Stimulated activated naive CD8-positive, alpha-beta T cell treated with anti-CD3 and anti-CD28 coated beads, Interleukin-15, amount 100 ng/mL, for 72 hours (primary cell): ENCODE measurements at places on chromosomes 3 and 15.

DNA sequence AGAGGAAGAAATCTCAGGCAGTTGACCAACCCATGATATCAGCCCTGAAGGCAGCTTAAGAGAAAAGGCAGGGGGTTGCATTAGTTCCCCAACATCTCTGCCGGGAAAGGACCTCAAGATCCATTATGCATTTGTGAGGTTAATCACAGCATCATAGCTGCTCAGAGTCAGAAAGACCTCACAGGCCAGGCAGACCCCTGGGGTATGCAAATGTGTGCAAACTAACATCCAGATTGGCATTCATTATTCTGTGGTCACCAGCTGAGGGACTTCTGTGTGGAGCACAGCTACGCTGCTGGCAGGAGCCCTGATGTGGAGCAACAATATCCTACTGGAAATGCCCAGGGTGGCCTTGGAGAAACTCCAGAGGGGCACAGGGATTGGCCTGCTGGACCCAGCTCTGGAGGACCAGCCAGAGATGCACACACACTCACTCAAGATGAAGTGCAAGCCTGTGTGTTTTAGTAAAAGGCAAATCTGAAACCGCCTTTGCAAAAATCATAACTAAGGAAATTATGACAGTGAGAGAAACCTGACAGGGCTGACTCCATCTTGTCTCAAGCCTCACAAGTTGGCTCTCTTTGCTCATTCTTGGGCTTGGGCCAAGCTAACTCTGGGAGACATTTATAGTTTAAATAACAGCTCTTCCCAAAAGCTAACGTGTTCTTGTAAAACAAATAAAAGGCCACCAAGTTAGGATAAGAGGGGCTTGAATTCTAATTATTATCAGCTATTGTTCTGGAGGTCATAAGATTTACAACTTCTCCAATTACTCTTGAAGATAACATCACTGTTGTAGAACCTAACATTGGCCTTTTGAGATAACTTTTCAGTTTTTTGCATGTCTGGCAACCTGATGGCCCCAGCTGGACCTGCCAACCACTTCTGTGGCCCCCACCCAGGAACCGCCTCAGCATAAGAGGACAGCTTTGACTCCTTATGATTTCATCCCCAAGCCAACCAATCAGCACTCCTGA lies 257.1 kb downstream of the UACA start:
- no peak for DNase-seq

- DNase-seq: no peak
Measured at GRCh38 chr15:99423186-99424130, 142.3 kb upstream of the MEF2A start.

- DNase-seq: no peak
Measured at GRCh38 chr3:77071809-77072208, 31.9 kb downstream of the ROBO2 start.

DNA sequence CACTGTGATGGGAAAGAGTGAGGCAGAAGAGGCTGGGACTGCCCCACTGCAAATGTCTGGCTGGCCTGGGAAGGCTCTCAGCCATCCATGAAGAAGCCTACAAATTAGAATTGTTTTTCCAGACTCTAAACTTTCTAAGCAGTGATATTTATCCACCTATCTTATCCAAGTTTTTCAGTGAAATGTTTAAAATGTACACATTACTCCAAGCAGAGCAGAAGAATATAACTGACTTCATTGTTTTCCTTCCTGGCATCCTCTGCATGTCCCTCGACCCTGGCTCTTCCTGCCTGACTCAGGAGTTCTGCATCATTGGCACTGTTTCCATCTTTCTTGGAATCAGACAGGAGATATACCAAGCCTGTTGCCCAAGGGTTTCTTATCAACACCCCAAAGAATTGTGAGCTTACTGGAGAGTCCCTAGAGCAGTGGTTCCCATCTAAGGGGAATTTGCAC lies 401.5 kb upstream of the PROK2 start:
- no peak for DNase-seq

GRCh38 chr3:123159926-123160635 lies 41.7 kb upstream of the SEC22A start:
- DNase-seq: no peak

- DNase-seq: no peak
Measured at GRCh38 chr15:55859681-55860080, 116.7 kb upstream of the PRTG start.

- no peak for DNase-seq
Measured at GRCh38 chr3:160055659-160056058, 67.0 kb downstream of the IL12A start.

- no peak for DNase-seq
Measured at GRCh38 chr15:28002867-28003266, 96.2 kb downstream of the OCA2 start.

DNA sequence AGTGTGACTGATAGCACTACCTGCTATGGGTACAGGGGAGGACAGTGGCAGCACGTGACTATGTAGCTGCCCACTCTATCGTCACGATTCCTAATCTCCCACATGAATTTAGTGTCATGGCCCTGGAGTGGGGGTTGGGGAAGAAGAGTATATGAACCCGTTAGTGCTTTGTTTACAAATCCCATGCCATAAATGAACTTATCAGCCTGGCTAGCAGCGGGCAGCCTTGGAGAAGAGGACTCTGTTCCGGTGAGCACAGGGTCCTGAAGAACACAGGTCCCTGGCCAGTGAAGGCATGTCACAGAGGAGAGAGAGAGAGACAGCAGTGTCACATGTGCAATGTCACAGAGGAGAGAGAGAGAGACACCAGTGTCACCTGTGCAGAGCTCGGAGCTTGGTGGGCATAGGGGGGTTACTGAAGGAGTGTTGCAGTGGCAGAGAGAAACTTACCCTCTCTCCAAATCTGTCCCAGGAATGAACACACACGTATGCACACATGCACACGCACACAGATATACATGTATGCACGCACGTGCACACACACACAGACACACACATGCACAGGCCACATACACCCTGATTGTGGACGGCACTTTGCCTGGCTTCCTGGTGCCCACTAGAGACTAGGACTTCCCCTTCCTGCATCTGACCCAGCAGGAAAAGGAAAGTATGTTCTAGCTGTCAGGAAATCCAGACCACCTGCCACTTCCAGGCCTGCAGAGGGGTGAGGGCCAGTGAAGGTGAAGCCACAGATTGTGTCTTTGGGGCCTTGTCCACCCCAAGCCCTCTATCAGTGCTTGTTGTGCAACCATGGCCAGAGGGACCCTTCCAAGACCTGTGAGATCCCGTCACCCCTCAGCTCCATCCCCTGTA lies 26.3 kb downstream of the ITGA11 start:
- DNase-seq: no peak

GRCh38 chr15:77856705-77857346 lies 220.7 kb downstream of the TBC1D2B start:
- DNase-seq: no peak

DNA sequence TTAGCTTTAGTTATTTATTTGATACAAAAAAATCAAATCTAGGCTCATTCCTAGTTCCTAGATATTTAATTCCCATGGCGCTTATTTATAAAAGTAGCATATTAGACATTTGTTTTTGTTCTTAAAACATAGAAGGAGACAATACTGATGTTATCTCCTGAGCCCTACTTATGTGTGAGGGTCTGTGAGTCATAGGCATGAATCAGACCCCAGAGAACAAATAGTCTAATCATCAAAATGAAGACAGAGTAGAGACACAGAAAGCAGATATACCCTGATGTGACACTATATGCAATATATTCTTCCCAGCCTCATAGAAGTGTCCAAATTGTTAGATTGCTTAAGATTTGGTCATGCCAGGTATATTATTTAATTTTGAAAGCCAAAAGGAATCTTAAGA lies 44.9 kb downstream of the PEX5L start:
- DNase-seq: no peak

DNA sequence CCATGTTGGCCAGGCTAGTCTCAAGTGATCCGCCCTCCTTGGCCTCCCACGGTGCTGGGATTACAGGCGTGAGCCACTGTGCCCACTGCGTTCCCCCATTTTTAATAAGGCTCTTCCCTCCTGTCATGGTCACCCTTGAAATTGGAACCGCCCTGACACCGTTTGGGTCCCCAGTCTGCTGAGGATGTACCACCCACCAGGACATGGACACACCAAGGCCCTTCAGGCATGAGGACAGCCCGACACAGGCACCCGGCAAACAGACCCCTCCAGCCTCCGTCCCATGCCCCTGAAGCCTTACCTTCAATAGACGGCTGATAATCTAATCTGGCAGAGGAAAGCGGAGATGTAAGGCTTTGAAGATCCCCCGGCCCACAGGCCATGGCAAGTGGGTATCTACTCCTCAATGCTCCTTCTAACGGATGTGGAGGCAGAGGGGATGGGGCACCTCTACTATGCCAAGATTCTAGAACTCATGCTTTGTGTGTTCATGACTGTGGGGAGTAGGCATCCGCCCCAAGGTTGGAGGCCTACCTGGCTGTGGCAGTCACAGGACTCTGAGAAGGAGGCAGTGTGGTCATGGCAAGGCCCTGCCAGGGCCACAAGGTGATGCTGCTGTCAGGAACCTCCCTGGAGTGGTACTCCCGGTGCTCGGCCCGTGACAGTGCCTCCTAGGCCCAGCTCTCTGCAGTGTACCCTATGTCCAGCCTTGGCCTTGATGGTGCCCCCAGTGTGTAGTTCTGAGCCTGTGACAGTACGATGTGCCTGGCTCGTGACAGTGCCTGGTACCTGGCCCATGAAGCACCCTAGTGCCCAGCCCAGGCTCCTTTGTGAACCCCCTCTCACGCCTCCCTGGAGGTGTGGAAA lies 18.6 kb upstream of the PRSS50 start:
- DNase-seq: no peak

DNA sequence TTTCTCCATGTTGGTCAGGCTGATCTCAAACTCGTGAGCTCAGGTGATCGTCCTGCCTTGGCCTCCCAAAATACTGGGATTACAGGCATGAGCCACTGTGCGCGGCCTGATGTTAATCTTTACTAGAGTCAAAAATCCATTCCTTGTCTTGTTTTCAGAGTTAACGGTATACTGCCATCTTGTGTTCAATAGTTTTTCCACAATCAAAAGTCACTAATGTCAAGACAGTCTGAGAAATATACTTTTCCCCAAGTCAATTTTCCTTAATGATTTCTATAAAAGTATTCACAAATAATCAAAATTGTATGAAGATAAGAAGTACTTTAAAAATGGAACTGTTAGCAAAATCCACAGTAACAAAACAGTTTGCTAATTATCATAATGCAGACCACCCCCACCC lies 8.5 kb downstream of the CRBN start:
- no peak for DNase-seq
